Stimulated activated CD4-positive, alpha-beta T cell treated with anti-CD3 and anti-CD28 coated beads, Interleukin-4, amount 100 ng/mL, for 1 hour (primary cell): ENCODE measurements at places on chromosomes 11 and 22.
A peak's percentile ranks its signal among the peaks of the same experiment; 100 is the strongest.

- no peak for DNase-seq
These were observed 52.5 kb upstream of the SUSD2 start for GRCh38 chr22:24128631-24129262.

- DNase-seq = no peak
These were observed 592.6 kb downstream of the ETS1 start for GRCh38 chr11:127994736-127995135.

DNA sequence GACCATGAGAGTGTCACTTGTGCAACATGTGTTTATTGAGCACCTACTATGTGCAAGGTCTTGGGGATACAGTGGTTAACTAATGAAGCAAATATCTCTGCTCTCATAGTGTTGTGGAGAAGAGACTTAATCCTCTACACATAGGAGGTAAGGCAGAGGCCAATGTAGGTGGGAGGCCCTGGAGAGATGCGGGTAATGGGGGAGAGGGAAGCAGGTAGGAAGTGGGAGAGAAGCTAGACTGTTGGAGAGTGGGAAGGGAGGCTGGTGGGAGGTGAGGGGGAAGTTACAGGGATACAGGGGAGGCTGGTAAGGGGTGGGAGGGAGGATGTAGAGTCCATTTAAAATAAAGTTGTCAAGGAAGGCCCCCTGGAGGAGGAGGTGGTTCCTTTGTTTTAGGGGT is 240.0 kb downstream of the MIAT start:
- no peak for DNase-seq

DNA sequence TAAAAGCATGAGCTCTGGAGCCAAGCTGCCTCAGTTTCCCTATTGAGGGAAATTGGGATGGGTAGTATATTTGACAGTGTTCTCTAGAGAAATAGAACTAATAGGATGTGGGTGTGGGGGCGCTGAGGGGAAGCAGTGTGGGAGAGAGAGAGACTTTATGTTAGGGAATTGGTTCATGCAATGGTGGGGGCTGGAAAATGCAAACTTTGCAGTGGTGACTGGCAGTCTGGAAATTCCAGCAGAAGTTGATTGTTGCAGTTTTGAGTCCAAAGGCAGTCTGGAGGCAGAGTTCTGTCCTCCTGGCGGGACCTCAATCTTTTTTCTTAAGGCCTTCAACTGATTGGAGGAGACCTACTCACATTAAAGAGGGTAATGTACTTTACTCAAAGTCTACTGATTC is 59.4 kb upstream of the SYT13 start:
- DNase-seq = no peak

- no peak for DNase-seq
These were observed 20.1 kb downstream of the EED start for GRCh38 chr11:86264649-86265048.

GRCh38 chr11:118224511-118225188 is at the start of gene JAML:
TSS of gene JAML (minus strand) at chr11:118225011. CDS start at chr11:118214866, 10,145 bp downstream.
- peak; percentile 53 for DNase-seq

- DNase-seq = no peak
These were observed 6.2 kb downstream of the MS4A10 start for GRCh38 chr11:60791153-60791933.

DNA sequence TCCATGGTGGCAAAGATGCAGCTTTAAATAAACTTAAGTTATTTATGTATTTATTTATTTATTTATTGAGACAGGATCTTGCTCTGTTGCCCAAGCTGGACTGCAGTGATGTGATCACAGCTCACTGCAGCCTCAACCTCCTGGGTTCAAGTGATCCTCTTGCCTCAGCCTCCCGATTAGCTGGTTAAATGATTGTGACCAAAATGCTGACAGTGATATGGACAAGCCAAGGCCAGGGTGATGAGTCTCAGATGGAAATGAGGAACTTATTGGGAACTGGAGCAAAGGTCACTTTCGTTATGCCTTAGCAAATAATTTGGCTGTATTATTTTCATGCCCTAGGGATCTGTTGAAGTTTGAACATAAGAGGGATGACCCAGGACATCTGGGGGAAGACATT is 9.3 kb upstream of the LRP5 start:
- DNase-seq = no peak

- no peak for DNase-seq
These were observed 72.3 kb downstream of the ADM start for GRCh38 chr11:10377183-10377582.

- no peak for DNase-seq
These were observed at the start of gene KRTAP5-3 for GRCh38 chr11:1608363-1608762. TSS of gene KRTAP5-3 (minus strand) at chr11:1608463. CDS start at chr11:1608385, 78 bp downstream.

- DNase-seq = no peak
These were observed 481 bp downstream of the ANGPTL5 start for GRCh38 chr11:101915791-101916291.

DNA sequence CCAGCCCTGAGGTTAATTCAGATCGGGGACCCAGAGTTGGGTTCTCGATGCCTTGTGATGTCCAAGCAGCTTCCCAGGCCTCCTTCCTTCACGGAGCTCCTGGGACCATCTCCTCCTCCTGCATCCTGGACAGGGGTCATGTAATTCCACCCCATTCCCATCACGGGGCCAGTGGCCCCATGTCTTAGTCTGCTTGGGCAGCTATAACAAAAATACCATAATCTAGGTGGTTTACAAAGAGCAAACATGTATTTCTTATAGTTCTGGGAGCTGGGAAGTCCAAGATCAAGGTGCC is 41.7 kb upstream of the PRDM11 start:
- DNase-seq = no peak

- DNase-seq = no peak
These were observed 198.5 kb upstream of the C11orf87 start for GRCh38 chr11:109223451-109223850.

DNA sequence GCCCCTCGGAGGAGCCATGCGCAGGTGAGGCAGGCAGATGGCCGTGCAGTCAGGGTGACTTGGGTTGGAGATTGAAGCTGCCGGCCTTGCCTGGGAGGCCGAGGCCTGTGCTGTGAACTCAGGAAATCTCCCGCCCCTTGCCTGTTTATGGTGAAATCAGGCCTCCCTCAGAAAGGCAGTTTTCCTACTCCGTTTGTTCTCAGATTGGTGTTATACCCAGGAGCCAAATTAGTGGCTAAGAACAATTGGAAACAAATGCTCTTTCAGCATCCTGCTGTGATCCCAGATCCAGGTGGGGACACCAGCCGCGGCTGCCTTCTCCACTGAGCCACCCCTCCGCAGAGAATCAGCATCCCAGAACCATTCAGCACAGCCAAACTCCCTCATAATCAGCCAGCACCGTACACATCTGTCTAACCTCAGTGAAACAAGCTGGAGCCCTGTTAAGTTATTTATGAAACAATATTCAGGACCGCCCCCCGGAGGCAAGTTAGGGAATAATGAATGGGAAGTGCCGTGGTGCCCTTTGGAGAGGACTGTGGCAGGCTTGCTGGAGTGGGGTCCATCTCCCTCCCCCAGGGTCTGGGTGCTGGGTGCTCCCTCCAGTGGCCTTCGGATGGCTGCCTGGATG is 60.0 kb downstream of the PKNOX2 start:
- no peak for DNase-seq

DNA sequence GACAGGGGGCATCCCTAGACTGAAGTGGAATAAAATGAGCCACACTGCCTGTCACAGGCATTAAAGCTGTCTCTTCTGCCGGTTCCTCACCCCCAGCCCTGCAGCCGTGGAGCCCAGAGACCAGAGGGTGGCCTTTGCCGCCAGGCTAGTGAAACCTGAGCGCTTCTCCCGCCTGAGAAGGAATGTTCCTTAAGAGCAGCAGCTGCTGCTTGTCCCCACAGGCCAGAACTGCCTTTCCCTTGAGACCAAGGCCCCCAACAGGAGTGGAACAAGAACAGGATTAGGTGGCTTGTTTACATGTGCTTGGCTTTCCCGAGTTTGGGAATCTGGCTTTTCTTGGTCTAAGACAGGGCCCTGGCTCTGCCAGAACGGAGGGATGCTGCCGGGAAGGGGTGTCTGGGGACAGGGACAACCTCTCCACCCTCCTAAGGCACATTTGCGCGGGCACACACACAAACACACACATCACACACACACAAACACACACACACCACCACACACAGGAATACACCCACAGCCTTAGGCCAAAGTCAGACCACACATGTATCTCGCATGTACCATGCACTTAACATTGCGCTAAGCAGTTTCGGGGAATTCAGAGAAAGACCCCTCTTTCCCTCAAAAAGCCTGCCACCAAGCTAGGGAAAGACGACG is 91.8 kb downstream of the FEZ1 start:
- no peak for DNase-seq

- no peak for DNase-seq
These were observed 123.3 kb upstream of the CCDC90B start for GRCh38 chr11:83409476-83409875.

- no peak for DNase-seq
These were observed 15.1 kb downstream of the RHOG start for GRCh38 chr11:3825473-3826154.

GRCh38 chr11:8826139-8826786 is 84.7 kb upstream of the AKIP1 start:
- no peak for DNase-seq

GRCh38 chr22:40057652-40058051 is 62.9 kb downstream of the FAM83F start:
- no peak for DNase-seq

- DNase-seq = no peak
These were observed 22.6 kb downstream of the MPPED1 start for GRCh38 chr22:43434275-43434927.

DNA sequence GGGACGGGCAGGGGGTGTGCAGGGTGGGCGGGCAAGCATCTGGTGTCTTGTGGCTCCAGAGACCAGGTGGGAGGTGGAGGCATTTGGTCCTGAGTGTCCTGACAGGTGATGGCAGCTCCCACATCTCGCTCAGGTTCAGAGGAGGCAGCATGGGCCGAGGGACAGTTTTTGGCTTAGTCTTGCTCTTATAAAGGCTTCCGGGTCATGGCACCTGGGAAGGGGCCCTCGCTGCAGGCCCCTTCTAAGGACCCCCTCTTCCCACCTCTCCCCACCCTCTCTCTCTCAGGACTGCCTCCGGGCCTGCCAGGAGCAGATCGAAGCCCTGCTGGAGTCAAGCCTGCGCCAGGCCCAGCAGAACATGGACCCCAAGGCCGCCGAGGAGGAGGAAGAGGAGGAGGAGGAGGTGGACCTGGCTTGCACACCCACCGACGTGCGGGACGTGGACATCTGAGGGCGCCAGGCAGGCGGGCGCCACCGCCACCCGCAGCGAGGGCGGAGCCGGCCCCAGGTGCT is 9.9 kb downstream of the CCND1 start:
- no peak for DNase-seq

DNA sequence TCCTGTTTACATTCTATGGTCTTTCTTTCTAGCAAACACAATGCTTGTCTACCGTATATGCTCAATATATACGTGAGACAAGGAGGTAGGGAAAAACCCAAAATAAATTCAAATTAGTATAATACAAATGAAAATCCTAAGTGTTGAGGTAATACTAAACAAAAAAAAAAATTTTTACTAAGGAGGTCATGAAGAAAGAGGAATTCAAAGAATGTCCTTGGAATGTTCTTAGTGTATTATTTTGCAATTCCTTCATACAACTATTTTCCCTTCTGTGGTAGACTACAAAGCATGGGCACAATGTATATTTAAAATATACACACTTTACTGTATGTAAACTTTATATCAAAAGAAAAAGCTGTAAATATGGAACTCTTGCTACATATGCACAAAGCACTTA is 36.4 kb downstream of the PIK3C2A start:
- DNase-seq = no peak

GRCh38 chr11:128490092-128490491 is 97.3 kb downstream of the ETS1 start:
- DNase-seq = no peak

- DNase-seq = no peak
These were observed 1.7 kb upstream of the TNNT3 start for GRCh38 chr11:1917523-1918435.

DNA sequence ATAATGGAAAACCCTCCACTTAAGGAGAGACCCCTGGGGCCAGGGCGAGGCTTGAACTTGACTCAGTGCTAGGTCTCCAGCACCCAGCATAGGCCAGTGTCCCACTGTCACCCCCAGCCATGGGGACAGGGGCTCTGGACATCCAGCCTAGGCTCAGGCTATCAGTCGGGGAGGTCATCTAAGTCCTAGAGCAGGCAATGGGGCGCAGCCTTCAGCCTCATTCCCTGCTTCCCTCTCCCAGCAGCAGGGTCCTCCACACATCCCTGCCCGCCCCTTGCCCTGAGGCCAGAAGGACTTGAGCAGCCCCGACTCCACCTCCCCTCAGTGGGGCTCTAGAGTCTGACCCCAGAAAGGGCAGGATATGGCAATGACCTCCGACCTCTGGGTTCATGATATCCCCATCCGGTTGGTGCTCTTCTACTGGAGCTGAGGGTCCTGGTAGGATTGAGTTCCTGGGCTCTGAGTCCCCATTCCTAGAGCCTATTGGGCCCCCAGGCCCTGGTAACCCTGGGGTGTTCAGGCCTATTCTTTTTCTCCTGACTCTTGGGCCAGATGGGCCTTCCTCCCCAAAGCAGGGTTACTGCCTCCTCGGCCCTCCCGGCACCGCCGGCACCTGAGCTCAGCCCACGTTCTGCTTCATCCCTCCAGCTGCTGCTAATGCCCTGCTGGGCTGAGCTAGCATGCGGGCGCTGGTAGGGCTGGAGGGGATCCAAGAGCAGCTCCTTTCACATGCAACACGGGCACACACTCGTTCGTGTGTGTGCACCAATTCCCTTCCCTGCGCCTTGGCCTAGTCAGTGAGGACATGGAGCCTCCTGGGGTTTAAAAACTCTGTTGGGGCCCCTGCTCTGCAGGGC is 4.4 kb downstream of the CST6 start:
- DNase-seq = no peak

DNA sequence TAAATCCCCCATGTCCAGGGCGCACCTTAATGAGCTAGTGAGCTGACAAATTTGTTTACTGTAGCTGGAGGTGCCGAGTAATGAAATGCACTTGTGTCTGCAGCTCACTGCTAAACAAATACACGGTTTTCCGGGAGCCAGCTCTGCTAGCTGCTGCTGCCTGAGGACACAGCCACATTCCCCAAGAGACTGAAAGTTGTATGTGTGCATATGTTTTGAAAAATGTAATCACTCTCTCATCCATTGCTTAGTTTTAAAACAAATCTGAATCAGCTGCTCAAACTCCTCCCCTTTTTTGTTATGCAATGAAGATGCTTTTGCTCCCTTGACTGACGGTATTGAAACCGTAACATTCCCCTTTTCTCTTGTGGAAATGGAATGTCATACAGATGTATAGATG is 62.4 kb upstream of the NNMT start:
- no peak for DNase-seq

- DNase-seq = no peak
These were observed 88.4 kb downstream of the TRAF6 start for GRCh38 chr11:36421546-36422155.

DNA sequence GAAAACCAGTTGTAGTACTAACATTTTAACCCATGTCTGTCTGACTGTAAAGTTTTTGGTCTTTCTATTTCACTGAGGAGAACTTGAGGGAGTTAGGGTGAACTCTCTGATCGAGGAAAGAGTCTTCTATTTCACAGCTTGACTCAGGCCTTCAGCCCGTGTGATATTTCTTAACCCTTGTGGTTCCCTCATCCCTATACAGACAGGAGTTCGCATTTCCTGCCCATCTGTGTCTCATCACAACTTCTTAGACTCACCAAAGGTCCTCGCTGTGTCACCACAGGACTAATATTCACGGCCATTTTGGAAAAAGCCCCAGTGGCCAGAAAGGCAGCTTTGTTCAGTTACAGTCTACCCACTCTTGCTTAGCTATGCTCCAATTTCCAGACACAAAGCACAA is 172.8 kb downstream of the FAM181B start:
- no peak for DNase-seq
